WTC11 (cell line): ENCODE measurements at places on chromosomes 5 and 9. TPM values are rescaled to one million over a fixed set of nuclear protein-coding genes. Genes with fewer than 3 reads are reported as not detected.

Gene N4BP3
- total RNA-seq: 40.3 to 46.2 TPM (median 41.6 TPM) in 3 replicates

Gene CARD6
- 0.24 to 0.44 TPM (median 0.34 TPM) in 3 replicates for total RNA-seq

Gene IL4
- total RNA-seq: not detected in 3 replicates

Gene NEK6
- total RNA-seq: 19.2 to 23.0 TPM (median 21.4 TPM) in 3 replicates

Gene PHYHD1
- total RNA-seq: 14.6 to 21.3 TPM (median 20.0 TPM) in 3 replicates

Gene PPP1R2B
- total RNA-seq: not detected in 3 replicates

Gene PCDHGA2
- 0.66 to 0.96 TPM (median 0.94 TPM) in 3 replicates for total RNA-seq

Gene FGFR4
- total RNA-seq: 108 to 122 TPM (median 111 TPM) in 3 replicates

Gene CDC20B
- not detected in 3 replicates for total RNA-seq

Gene RASGEF1C
- 0.44 to 0.96 TPM (median 0.82 TPM) in 3 replicates for total RNA-seq

Gene EXOC3
- 60.1 to 62.4 TPM (median 62.2 TPM) in 3 replicates for total RNA-seq

Gene IRGM
- total RNA-seq: 0.30 to 0.31 TPM in 2 of 3 replicates, not detected in the other

Gene NTNG2
- 3.1 to 4.2 TPM (median 3.3 TPM) in 3 replicates for total RNA-seq

Gene SLC45A2
- not detected in 3 replicates for total RNA-seq

Gene HSDL2
- 13.8 to 15.3 TPM (median 14.3 TPM) in 3 replicates for total RNA-seq

Gene LCNL1
- total RNA-seq: 0.27 to 0.50 TPM (median 0.34 TPM) in 3 replicates

Gene C9orf50
- 0.11 TPM in 1 of 3 replicates, not detected in the others for total RNA-seq

Gene TAF1L
- 0.02 to 0.09 TPM in 2 of 3 replicates, not detected in the other for total RNA-seq

Gene AQP3
- 3.0 to 3.6 TPM (median 3.5 TPM) in 3 replicates for total RNA-seq

Gene ADAMTSL1
- 0.94 to 1.3 TPM (median 1.2 TPM) in 3 replicates for total RNA-seq

Gene CER1
- total RNA-seq: 2.4 to 4.1 TPM (median 3.7 TPM) in 3 replicates

Gene TRAF1
- total RNA-seq: 1.8 to 3.1 TPM (median 2.9 TPM) in 3 replicates

Gene TNPO1
- total RNA-seq: 132 to 150 TPM (median 134 TPM) in 3 replicates

Gene KCNN2
- 11.9 to 13.1 TPM (median 12.0 TPM) in 3 replicates for total RNA-seq

Gene CTXN3
- total RNA-seq: not detected in 3 replicates

Gene BSPRY
- total RNA-seq: 6.4 to 8.0 TPM (median 7.2 TPM) in 3 replicates

Gene TAF11L10
- not detected in 3 replicates for total RNA-seq

Gene DND1
- total RNA-seq: 2.1 to 3.3 TPM (median 2.9 TPM) in 3 replicates

Gene PPIC
- total RNA-seq: 12.4 to 16.0 TPM (median 15.7 TPM) in 3 replicates

Gene C5orf22
- total RNA-seq: 30.8 to 40.6 TPM (median 36.6 TPM) in 3 replicates

Gene IER5L
- total RNA-seq: 4.6 to 5.9 TPM (median 5.1 TPM) in 3 replicates

Gene CBY3
- total RNA-seq: 0.25 to 0.37 TPM (median 0.25 TPM) in 3 replicates

Gene SHISAL2B
- total RNA-seq: 11.1 to 15.2 TPM (median 14.8 TPM) in 3 replicates

Gene CYFIP2
- 95.3 to 102 TPM (median 101 TPM) in 3 replicates for total RNA-seq

Gene FSTL4
- 5.0 to 6.6 TPM (median 6.1 TPM) in 3 replicates for total RNA-seq

Gene PCDHGB6
- total RNA-seq: 6.0 to 6.7 TPM (median 6.1 TPM) in 3 replicates

Gene OCLN
- total RNA-seq: 58.3 to 73.2 TPM (median 70.6 TPM) in 3 replicates

Gene IL3
- total RNA-seq: not detected in 3 replicates
